WERI-Rb-1 (cell line): ENCODE measurements at places on chromosomes 11 and 22.
A peak's percentile ranks its signal among the peaks of the same experiment; 100 is the strongest.

DNA sequence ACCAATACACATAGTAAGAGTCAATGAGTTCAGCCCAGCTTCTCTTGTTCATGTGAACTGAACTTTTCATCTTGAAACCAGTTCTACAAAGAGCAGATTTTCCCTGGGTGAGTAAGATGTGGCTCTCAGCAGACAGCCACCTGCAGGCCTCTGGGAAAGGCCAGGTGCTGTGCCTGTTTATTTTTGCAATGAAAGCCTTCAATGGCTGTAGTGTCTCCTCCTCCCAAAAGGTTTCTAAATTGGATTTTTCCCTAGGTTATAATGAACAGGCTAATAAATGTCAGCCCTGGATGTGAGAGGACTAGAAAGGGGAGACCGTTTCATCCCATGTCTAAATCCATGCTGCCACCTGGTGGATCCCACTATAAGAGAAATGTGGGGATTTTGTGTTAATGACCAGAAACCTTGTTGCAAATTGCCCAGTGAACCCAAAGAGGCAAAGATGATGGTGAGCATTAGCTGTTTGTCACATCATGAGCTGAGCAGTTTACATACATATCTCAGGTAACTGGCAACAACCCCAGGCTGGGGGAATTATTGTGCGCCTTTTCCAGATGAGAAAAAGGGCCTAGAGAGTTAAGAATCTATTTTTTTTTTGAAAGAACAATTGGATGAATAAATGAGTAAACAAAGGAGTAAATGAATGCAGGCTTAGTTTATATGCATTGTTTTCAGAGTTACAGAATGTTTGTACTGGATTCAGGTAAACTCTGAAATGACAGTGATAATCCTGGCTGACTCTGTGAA is 12.7 kb downstream of the C11orf91 start:
- DNase-seq, result peak; percentile 65

DNA sequence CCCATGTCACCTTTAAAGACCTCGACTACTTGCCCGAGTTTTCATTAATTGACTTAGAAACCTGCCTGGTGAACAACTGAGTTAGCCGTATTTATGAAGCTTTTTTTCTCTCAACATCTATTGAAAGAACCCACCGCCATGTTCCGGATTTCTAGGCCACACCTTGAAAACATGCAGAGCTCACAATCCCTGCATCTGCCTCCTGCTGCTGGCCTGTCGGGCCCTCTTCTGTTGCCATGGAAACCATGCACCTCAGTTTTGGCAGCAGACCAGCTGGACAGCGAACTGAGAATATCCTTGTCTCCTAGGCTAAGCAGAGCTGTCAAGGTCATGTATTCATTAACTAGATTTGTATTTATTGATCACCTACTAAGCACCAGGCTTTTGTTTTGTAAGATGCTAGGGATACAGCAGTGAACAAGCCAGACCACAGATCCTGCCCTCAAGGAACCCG is 4.3 kb upstream of the PATZ1 start:
- no peak for DNase-seq

GRCh38 chr11:67353317-67354074 is at the start of gene POLD4:
TSS of gene POLD4 (minus strand) at chr11:67353546. CDS start at chr11:67353399, 147 bp downstream.
- DNase-seq, result peak; percentile 97

DNA sequence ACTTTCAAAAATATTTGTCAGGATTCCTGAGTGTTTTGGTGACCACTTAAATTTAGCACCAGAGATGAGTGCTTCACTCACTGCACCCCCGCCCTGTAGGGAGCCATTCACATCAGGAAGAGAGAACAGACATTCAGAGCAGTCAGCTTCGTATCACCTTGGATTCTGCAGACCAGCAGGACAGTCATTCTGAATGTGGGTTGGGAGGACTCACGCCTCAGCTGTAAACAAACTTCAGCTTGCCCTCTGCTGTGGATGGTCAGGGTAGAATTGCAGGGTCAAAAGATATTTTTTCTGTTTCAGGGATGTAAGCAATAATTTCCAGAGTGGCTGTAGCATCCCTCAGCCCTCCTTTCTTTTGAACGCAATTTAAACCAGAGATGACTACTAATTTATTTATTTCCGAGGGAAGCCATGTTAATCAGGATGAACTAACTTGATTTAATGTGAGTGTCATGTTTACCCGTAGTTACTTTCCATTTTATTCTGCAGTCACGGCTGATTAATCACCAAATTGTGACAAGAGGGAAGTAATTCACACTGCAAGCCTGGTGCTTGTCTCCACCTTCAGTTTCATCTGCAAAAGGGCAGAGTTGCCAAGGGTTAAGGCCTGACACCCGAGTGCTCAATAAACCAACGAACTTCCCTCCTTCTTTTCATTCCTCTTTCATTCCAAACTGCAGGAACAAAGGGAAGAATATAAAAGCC is 174.2 kb upstream of the DDI1 start:
- DNase-seq, result no peak

GRCh38 chr11:95149651-95150364 is 60.2 kb downstream of the ENDOD1 start:
- no peak for DNase-seq

GRCh38 chr22:50581950-50582492 is 628 bp downstream of the CHKB start:
- no peak for DNase-seq

DNA sequence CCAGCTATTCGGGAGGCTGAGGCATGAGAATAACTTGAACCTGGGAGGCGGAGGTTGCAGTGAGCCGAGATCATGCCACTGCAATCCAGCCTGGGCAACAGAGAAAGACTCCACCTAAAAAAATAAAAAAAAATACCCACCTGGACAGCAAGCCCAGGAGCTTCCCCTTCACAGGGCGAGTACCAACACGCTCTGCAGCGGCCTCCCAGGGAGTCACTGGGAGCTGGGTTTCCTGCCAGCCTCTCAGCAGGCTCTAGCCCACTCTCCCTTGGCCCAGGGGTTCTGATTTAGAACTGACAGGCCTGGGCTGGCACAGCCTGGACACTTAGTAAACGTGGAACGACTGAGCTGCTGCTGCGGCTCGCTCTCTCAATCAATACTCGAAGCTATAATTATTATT is 2.0 kb upstream of the CABP7 start:
- no peak for DNase-seq

- no peak for DNase-seq
Observed at GRCh38 chr11:72762641-72763304, 10.6 kb upstream of the ARAP1 start.

DNA sequence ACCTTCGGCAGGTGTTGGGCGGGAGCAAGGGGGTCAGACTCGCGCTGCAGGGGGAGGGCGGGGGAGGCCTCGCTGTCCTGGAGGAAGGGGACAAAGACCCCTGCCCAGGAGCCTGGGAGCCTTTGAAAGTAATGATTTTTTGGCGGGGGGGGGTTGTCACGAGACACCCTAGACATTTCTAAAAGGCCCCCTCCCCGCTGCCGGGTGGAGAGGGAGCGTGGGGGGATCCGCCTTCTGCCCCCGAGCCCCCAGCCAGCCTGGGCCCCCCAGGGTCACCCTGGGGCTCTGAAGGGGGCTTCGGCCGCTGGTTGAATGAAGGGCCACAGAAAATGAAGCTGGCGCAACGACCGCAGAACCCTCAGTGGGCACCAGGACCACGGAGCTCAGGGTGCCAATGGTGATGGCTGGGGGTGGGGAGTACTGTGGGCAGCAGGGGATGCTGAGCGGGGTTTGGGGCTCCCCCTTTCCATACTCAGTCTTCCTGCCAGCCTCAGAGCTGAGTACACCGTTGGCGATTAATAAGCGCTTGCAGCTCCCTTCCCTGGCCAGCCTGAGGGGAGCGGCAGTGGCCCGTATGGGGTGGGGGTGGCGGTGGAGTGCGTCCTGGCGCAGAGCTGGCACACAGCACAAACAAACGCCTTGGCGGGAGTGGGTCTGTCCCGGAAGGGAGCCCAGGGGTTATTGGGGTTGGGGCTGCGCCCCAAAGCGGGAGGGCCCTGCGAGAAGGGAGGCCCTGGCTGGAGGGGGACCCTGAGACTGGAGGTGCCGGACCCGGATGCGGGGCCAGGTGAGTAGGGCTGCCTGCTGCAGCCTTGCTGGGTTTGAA is 1.2 kb upstream of the DUSP8 start:
- no peak for DNase-seq

- DNase-seq, result no peak
Observed at GRCh38 chr22:22076932-22077703, 94.5 kb upstream of the TOP3B start.

DNA sequence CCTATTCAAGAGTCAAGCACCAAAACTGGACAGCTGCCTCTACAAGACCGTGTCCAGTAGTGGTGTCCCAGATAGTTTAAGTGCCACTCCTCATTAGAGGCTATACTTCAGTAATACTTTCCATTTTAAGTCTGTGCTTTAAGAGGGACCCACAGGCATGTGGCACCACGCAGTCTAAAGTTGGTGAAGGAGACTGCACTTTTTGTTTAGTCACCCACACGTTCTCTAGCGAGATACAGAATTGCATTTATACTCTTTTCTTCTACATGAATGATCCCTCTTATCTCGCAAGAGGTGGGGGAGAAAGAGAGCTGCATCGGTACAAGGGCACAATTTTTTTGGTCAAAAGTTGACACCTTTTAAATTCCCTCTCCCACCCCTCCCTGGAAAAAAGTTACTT is 41.5 kb downstream of the DDX6 start:
- DNase-seq, result no peak

- no peak for DNase-seq
Observed at GRCh38 chr22:37079668-37080171, 28.2 kb downstream of the KCTD17 start.

DNA sequence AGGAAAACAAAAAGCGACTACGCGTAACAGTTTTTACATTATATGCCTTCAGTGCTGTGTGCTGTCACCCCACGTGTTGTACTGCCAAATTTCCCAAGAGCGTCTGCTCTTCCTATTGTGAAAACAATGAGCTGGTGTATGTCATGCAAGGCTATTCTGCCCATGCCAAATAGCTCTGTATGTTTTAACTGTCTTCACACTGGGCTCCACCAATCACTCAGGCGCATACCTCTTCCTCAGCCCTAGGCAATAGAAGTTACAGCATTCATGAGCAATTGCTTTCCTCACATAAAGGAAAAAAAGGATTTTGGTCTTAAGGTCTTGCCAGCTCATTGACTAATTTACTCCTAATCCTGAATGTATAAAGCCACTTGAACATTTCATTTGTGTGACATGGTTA is 606.8 kb downstream of the NTM start:
- DNase-seq, result no peak

DNA sequence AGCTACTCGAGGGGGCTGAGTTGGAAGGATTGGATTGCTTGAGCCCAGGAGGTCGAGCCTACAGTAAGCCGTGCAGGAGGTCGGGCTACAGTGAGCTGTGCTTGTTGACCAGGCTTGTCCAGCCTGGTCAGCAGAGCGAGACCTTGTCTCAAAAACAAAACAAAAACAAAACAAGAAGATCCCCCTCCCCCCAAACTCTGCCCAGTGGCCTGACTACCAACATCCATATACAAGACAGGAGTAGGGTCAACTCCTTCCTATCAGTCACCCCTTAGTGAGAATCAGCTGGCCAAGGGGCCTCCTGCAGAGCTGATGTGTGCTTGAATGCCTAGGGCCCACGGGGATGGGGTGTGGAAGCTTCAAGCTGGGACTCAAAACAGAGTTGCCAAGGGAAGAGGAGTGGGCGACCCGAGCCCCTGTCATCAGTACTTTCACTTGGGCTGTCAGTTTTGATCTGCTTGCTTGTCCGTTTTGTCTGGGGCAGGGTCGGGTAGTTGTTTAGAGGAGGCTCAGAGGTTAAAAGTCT is 942 bp upstream of the TSPAN18 start:
- no peak for DNase-seq

GRCh38 chr11:65419772-65420481 is 2.7 kb upstream of the NEAT1 start:
- DNase-seq, result peak; percentile 9

DNA sequence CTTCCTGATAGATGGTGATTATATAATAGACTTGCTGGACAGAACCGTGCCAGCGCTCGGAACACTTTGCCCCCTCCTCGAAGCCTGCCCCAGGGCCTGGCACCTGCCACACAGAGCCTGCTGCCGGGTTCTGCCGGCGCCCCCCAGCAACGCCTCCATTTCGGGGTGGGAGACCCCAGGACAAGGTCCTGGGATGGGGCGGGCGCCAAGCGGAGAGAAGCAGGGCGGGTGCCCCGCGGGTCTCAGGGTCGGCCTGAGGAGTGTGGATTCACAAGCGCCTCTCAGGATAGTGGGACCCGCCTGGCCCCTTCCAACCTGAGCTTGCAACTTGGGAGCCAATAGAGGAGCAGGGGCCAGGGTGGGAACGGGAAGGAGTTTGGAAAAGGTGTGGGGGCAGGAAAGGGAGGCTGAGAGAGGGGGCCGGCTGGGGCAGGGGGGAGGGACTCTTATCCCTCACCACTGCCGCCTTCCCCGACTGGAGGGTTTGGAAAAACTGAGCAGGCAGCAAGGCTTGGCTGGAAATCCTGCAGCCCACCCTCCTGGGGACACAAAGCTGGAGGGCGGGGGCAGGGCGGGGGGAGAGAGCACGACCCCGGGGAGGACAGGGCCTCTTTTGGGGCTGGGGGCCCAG is 3.3 kb upstream of the BCL9L start:
- peak; percentile 65 for DNase-seq

GRCh38 chr11:27410272-27410671 is 47.3 kb upstream of the CCDC34 start:
- no peak for DNase-seq

GRCh38 chr22:19179497-19180048 is 1.0 kb upstream of the SLC25A1 start:
- DNase-seq, result peak; percentile 83

- no peak for DNase-seq
Observed at GRCh38 chr11:116837231-116838091, at the start of gene APOA1. TSS of gene APOA1 (minus strand) at chr11:116837622. CDS start at chr11:116837387, 235 bp downstream.

DNA sequence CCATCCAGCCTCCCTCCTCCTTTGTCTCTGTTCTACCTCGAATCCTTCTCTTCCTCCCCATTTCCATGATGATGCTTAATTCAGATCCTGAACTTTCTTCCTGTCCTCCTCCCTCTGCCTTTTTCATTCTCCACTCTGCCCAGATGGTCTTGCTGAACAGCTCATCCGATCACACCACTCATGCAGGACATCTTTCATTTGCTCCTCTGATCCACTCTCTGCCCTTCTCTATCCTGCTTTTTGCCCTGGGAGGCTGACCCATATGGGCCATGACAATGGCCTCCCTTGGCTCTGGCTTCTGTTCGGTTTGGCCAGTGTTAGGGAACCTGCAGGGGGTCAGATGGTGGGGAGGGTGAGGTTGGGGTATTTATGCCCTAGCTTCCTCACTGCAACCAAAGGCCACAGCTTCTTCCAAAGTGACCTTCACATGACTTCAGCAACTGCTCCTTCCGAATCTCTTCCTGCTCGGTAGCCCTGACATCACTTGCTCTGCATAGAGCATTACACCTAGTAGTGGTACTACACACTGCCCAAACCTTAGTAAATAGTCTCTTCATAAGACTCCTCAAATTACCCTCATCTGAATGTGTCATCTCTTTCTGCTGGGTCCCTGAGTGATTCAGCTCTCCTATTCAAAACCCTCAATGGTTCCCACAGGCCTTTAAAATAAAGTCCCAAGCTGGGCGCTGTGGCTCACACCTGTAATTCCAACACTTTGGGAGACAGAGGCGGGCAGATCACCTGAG is 32.7 kb upstream of the MICAL2 start:
- DNase-seq, result no peak

DNA sequence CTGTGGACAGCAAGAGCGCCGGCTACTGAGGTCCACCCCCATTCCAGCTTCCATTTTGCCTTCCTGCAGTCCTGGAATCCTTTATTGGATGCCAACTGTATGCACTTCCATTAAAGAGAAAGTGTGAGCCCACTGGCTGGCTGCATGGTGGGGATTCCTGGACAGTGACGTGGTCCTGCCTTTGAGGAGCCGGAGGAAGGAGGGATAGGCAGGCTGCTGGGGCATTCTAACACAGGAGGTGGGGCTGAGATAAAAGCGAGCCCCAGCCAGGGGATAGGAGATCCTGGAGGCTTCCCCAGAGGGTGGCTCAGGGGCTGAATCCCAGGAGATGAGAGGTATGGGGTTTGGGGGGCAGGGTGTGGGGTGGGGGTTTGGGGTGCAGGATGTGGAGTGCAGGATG is 984.7 kb downstream of the BRD1 start:
- no peak for DNase-seq
